ENCODE measurements at places on chromosomes 16 and 17.

DNA sequence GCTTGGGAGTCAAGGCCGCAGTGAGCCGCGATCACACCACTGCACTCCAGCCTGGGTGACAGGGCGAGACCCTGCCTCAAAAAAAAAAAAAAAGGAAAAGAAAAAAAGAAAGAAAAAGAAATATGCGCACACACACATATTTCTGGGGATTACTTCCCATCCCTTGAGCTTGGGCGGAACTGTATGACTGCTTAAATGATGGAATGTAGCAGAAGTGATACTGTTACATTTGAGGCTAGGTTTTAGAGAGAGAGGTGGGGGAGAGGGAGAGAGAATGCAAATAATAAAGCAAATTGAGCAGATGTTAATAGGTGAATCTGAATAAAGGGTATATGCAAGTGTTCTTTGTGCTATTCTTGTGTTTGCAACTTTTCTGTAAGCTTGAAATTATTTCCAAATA lies 12.0 kb upstream of the USP32 start:
- no peak for DNase-seq

DNA sequence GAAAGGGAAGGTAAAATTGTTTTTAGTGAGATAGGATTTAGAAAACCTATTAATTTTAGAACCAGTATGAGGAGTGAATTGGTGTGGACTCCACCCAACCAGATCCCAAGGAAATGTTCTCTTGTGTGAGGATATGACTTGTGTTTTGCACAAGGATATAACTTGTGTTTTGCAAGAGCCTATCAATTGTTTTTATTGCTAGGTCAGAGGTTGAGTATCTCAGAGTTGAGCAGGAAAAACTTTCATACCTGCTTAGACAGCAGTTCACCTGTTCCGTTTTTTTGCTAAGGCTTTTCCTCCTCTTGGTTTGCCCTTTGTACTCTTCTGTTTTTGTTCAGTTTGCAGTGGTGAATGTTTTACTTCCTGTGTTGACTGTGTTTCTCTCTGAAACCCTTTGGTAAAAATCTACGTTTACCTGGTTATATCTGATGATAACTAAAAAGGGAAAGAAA lies 5.1 kb downstream of the NBR1 start:
- DNase-seq = no peak

DNA sequence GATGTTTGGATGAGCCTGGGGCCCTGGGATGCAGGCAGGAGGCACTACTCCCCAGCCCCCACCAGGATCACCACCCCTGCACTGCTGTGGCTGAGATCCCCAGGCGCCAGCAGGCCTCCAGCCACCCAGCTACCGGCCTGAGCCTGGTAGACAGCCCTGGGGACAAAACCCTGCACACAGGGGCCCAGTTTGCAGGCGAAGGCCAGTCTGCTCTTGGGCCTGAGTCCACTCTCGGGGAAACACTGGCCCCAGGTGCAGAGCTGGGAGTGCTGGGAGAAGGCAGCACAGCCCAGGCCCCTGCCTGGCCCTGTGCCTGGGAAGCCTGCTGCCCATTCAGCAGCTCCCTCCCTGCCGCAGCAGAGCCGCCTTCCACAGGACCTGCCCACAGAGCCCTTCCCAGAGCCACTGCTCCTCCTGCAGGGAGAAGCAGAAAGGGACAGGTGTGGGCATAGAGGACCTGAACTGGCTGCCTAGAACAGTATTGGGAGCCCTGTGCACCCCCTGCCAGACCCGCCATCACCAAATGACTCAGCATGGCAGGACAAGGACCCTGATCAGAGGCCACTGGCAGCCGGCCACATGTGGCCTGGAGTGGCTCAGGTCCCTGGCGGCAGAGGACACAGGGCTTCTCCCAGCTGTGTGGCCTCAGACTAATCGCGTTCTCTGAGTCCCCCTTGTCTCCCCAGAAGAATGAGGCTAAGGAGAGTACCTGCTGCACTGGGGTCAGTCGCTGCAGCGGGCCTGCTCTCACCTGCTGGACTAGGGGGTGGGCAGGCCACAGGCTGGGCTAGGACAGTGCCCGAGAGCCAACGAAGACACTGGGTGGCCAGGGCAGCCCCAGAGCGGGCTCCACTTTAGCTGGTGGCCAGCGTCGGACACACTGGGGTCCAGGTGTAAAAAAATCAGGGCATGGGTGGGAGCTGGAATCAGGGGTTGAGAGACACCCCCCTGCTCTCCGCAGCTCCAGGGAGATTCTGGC lies 10.7 kb downstream of the MSRB1 start:
- no peak for DNase-seq

DNA sequence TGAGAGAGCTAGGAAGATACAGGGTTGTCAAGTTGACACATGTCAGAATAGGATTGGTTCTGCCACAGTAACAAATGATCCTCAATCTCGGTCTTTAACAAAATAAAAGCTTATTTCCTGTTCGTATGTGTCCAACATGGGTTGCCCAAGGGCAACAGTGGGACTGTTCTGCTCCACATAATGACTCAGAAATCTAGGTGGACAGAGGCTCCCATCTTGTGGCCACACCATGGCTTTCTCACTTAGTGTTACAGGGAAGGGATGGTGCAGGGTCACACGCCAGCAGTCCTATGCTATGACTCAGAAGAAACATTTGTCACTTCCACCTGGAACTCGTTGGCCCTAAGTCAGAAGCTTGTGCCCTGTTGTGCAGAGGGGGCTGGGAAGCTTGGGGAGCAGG lies 364.9 kb downstream of the SNX29 start:
- DNase-seq = no peak

- no peak for DNase-seq
Observed at GRCh38 chr17:61253937-61254574, 145.6 kb upstream of the TBX2 start.

- DNase-seq = no peak
Observed at GRCh38 chr16:81729451-81729850, 49.6 kb upstream of the PLCG2 start.
